Stimulated activated CD8-positive, alpha-beta memory T cell treated with anti-CD3 and anti-CD28 coated beads, Interleukin-7, amount 100 ng/mL, for 1 hour (primary cell): ENCODE measurements at places on chromosomes 4 and X.
A peak's percentile ranks its signal among the peaks of the same experiment; 100 is the strongest.

- DNase-seq: no peak
These were observed 632.3 kb downstream of the BCOR start for GRCh38 chrX:39465467-39465866.

DNA sequence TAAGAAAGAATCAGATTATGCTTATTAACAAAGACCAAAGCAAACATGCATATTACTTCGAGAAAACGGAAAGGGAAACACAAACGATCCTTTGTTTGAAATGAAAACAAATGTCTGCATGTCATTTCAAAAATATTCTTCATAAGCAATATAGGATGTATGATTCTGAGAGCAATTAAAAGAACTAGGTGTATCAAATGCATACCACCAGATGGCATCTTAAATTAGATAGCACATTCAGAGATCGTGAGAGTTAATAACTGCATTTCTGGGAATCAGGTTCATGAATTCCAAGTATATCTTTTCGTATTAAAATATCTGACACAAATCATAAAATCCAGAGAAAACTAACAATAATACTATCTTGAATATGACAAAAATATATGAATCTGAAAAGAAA is 159.5 kb downstream of the PPP3CA start:
- DNase-seq: no peak

DNA sequence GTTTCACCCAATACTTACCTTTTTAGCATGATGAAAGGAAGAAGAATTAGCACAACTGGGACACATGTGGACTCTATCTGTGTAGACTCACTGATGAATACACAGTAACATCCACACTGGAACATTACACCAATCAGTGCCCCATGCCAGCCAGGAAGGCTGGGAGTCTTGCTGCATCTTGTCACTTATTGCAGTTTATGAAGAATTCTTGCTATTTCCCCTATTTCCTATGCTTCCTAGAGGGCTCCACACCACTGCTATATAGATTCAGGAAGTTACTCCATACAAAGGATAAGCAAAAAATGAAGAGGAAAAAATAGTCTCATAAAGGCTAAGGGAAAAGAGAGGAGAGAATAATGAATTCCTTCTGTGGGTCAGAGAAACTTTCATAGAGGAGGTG is 201.0 kb downstream of the CAMK2D start:
- no peak for DNase-seq

- DNase-seq: no peak
These were observed 49.9 kb downstream of the IL15 start for GRCh38 chr4:141686146-141686775.

DNA sequence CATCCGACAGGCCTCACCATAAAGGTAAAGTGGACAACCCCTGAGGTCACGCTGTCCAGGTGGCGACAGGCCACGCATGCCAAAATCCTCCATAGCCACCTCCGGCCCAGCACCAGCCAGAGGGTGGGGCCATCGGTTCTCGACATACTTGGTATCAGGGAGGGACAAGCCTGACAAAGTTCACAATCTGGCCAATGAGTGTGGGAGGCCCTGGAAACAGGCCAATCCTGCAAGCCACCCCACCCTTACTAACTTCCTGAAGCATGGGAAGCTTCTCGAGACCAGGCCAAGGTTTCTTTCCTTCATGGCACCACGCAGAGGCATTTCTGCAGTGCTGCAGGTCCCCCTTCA is 73.8 kb downstream of the MTMR1 start:
- DNase-seq: no peak

DNA sequence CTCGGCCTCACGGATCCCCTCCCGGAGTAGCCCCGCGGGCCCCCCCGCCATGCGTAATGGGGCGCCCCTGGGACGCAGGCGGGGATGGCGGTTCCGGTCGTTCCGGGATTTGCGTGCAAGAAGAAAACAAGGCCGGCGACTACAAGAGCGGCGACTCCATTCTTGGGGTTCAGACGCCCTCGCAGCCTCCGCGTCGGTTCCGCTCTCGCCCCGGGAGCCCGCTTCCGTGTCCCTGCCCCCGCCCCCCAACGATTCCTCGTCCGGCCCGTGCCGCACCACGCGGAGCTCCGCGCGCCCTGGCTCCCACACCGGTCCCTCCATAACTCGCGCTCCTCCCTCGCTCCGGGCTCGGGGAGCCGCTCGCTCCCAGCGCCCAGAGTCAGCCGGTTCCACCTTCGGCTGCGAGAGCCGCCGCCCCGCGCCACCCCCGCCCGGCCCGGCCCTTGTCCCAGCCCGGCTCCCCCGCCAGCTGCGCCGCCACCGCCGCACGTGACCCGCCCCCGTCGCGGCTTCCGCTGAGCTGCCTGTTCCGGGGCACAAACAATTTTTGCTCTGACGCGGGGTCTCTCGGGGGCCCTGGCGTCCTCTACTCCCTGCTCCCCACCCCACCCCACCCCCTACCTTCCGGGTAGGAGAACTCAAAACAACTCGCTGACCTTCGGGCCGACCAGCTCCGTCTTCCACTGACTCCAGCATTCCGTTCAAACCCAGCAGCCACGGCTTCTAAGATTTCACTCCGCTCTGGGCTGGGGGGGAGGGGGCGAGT is 78.8 kb upstream of the BCOR start:
- DNase-seq: peak; percentile 36

DNA sequence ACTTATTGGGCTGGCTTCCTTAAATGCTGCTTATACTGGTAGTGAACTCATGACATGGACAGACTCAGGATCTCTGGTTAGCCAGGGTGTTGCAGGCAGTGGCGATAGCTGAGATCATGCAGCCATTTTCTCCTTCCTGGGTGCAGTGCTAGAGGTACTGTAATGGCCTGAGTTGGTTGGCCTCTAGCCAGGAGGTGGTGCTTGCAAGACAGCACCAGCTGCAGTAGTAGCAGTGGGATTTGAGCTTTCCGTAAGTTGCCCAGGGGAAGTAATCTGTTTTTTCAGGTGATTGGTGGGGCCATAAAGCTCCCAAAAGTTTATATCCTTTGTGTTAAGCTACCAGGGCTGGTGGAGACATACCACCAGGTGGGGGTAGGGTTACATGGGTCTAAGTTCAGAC is 45.1 kb upstream of the AADAT start:
- DNase-seq: no peak

DNA sequence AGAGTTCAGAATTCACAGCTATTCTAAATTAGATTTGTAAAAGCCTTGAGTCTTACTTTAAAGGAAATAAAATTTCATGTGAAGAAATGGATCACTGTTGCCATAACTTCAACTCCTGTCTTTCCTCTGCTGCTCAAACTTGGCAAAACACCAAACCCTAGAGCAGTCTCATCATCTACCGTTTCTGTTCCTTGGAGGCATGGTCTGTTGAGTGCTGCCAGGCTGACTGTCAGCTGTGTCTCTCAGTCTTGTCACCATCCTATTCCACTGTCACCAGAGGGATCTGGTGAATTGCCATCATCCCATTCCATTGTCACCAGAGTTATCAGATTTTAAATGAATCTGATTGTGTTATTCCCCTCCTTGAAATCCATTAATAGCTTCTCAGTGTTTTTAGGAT is 55.6 kb downstream of the STIM2 start:
- no peak for DNase-seq

- no peak for DNase-seq
These were observed 22.6 kb downstream of the HAUS3 start for GRCh38 chr4:2219233-2219760.

DNA sequence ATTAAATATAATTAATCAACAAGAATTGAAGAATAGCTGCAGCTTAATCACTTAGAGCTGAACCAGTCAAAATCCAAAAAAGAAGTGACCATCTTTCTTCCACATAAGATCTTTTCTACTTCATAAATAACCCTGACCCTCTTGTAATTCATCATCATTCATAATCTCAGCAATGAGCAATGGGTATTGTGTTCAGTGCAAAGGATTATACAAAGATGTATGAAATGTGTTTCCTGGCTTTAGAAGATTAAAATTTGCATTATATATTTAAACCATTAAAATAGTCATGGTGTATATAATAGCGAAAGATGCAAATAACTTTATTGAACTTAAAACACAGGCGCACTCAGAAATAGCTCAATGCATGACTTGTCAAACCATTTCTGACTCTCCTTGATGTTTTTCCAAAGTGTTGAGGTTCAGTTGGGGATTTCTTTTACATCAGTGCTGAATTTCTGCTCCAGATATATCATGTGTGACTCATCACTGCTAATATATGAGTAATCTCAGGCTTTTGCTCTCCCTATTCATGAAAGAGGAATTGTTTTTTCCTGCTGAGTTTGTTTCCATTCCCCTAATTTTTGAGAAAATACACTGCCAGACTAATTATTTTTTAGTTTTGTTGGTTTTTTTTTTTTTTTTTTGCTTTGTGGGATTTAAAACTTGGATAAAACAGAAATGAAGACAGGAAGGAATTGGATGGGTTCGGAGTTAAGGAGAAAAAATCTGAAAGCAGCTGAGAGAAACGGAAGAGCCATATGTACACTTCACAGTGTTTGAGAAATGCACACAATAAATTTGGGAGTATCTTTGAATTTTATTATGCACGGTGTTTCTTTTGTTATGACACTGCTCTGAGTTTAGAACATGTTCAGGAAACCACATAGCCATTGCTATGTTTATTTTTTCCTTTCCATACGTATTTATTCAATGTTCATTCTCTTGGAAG is 290.1 kb upstream of the PCDH7 start:
- no peak for DNase-seq

DNA sequence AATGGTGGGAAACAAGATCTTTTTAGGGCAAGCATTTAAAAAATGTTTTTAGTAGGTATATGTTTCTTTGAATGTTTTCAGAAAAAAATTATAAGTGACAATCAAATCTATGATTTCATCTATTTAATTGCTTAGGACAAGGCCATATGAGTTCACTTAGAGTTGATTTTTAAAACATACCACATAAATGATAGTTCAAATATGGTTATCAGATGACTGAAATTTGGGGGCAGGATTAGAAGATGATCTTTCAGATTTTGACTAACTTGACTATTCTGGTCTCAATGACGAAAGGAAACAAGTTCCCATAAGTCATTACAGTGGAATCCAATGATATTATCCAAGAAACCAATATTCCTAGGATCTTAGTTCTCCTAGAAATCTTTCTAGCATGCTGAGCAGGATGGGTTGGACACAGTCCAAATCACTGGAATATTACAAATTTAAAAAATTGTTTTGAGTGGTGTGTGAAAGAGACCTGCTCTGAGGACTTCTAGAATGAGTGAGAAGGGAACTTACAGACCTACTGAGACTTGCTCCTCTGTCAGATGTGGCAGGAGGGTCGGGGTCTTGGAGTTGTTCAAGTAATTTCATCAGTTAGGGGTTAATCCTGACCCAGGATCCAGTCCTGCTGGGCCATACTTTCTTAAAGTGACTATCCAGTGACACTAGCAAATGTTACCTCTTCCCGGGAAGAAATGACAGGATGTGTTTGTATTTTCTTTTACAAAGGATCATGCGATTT is 20.0 kb downstream of the RHOH start:
- no peak for DNase-seq

GRCh38 chrX:644304-645281 is 14.0 kb downstream of the SHOX start:
- no peak for DNase-seq

DNA sequence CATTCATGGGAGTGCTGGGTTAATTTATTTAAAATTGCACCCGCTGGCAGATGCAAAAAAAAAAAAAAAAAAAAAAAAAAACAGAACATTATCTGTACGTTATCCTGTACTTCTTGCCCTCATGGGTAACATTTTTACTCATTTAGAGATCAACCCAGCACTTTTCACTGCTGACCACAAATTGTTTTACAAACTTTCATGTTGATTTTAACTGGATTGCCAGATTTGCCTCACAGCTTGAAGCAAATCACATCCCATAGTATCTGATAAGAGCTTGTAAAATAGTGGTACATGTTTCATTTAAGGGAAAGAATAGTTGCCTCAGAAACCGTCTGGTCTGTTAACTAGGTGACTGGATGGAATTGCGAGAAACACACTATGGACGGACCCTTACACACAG is 640.8 kb downstream of the TRIML1 start:
- DNase-seq: no peak

DNA sequence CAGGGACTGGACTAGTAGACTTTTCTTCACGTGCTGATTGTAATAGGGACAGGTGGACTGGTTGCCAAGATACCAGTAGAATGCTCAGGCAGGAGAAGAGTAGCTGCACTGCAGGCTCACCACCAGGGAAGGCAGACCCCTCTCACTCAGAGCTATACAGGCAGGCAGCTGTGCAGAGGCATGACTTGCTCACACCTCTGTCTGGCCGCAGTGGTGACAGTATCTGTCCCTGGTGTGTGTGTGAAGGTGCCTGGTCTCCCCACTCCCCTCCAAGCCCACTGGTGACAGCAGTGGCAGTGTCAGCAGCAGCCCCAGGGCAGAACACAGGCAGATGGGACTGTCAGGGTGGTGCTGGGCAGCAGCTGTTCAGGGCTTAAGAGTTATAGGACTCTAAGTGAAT is 140.7 kb downstream of the RPS6KA6 start:
- DNase-seq: no peak

DNA sequence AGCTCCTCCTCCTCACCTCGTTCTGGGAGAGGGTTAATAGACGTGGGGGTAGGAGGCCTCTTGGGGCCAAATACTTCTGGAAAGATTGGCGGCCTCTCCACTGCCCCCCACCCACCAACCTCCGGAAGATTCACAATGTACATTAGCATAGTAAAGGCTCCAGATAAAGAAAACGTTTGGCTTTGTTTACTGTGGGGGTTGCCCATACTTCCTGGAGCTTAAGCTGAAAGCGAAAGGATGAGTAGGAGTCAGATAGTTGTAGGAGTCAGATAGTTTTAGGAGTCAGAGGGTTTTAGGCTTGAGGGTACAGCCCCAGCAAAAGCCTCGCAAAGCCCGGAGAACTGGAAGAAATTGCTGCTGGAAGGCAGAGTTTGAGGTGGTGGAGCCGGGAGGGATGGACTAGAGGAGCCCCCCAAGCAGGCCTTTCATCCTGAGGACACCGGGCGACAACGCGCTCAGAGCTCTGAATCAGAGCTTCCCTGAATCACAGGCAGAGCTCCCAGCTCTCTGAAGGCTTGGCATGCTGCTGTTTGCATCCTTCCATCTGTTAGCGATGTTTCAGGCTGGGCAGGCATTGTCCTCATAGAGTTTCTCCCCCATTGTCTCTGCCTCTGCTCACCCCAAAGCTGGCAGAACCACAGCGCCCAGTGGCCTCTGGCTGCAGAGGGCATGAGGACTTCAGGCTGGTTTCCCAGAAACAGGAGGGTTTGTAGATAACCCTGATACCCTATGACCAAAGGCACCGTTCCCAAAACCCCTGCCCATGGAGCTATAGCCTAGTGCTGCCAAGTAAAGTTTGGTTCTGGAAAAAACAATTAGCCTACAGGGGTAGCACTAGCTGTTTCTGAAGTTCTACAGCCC is 280.7 kb downstream of the BCOR start:
- no peak for DNase-seq

GRCh38 chr4:168864821-168865541 is 145.1 kb downstream of the CBR4 start:
- no peak for DNase-seq

- no peak for DNase-seq
These were observed 867.7 kb upstream of the AGA start for GRCh38 chr4:178309890-178310289.

GRCh38 chr4:156638334-156638733 is 333.3 kb downstream of the PDGFC start:
- no peak for DNase-seq

DNA sequence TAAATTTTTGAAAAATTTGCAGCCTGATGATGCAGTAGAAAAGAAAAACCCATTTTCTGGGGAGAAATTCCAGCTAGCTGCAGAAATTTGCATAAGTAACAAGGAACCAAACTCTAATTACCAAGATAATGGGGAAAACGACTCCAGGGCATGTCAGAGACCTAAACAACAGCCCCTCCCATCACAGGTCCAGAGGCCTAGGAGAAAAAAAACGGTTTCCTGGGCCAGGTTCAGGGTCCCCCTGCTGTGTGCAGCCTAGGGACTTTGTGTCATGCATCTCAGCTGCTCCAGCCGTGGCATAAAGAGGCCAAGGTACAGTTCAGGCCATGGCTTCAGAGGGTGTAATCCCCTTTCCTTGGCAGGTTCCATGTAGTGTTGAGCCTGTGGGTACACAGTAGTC is 733.7 kb upstream of the CT83 start:
- no peak for DNase-seq
